ENCODE measurements at places on chromosomes 7 and 10.

DNA sequence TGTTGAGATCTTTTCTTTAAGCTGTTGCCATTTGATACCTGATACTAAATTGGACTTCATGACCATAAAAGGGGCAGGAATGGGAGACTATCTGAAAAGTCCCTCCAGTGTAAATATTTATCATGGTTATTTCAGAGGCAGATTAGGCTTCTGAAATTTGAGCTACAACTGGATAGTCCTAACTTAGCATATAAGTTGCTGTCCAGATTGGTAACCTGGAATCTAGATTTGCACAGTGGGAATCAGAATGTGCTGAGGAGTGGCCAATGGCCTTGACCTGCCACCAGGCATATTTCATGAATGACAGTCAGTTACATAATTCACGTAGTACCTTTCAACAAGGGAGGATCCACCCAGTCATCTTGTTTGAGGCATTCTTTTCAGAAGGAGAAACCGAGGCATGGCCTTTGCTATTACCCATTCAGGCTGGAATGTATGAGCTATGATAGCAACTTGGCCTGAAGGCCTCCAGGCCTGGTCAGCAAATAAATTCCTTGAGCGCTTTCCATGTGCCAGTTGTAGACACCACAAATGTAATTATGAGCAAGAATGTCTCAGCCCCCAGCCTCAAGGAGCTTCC, 80.0 kb downstream of the EEPD1 start:
- no peak for DNase-seq
- H3K27me3 ChIP-seq, result no peaks in the 10 kb centered on the region
- H3K4me1 ChIP-seq, result peaks cover 13% of the 10 kb centered on the region
- H3K4me3 ChIP-seq, result no peak overlapping the region

DNA sequence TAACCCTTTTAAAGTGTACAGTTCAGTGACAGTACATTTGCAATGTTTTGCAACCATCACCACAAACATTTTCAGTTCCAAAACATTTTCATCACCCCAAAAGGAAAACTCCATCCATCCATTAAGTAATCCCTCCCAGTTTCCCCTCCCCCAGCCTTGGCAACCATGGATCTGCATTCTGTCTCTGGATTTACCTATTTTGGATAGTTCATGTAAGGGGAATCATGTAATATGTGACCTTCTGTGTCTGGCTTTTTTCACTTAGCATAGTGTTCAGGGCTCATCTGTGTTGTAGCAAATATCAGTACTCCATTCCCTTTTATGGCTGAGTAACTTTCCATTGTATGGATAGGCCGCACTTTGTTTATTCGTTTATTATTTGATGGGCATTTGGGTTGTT, 13.0 kb downstream of the PALD1 start:
- H3K4me1 ChIP-seq, result no peaks in the 10 kb centered on the region
- H3K27me3 ChIP-seq, result no peaks in the 10 kb centered on the region

- no peaks in the 10 kb centered on the region for H3K4me1 ChIP-seq
- H3K27me3 ChIP-seq, result no peaks in the 10 kb centered on the region
- no peaks in the 10 kb centered on the region for H3K36me3 ChIP-seq
- H3K4me3 ChIP-seq, result no peak overlapping the region
- no peak overlapping the region for H3K27ac ChIP-seq
- DNase-seq, result no peak
Measured at GRCh38 chr10:12984165-12984747, 17.3 kb downstream of the CCDC3 start.

GRCh38 chr10:8913720-8914119, 859.2 kb downstream of the GATA3 start:
- peak overlapping the region; percentile 49 for H3K27ac ChIP-seq
- peaks cover 7% of the 10 kb centered on the region for H3K4me1 ChIP-seq
- H3K27me3 ChIP-seq, result no peaks in the 10 kb centered on the region
- H3K4me3 ChIP-seq, result no peak overlapping the region
- H3K36me3 ChIP-seq, result no peaks in the 10 kb centered on the region
- DNase-seq, result no peak

DNA sequence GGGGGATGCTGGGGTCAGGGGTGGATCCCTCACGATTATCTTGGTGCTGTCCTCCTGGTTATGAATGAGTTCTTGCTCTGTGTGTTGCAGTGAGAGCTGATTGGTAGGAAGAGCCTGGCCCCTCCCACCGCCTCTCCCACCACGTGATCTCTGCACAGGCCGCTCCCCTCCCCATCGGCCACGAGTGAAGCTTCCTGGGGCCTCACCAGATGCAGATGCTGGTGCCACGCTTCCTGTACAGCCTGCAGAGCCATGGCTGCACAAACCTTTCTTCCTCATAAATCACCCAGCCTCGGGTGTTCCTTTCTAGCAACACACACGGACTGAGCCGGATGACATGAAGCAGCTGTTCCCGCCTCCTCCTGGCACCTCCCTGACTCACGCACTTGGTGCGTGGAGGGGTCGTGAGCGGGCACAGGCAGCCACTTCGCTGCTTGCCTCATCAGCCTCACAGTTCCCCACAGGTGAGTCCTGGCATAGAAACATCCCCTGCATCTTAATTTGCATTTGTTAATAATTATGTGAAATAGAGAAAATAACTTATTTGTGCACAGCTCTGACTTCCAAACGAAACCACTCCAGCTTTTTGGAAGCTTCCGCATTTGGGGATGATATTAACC, 210.8 kb downstream of the ADARB2 start:
- no peaks in the 10 kb centered on the region for H3K27me3 ChIP-seq
- no peaks in the 10 kb centered on the region for H3K36me3 ChIP-seq
- DNase-seq, result no peak
- H3K27ac ChIP-seq, result no peak overlapping the region
- H3K4me3 ChIP-seq, result no peak overlapping the region

GRCh38 chr10:11272915-11273389, 255.3 kb downstream of the CELF2 start:
- H3K27ac ChIP-seq, result no peak overlapping the region
- H3K4me3 ChIP-seq, result no peak overlapping the region
- no peaks in the 10 kb centered on the region for H3K36me3 ChIP-seq
- DNase-seq, result no peak
- no peaks in the 10 kb centered on the region for H3K27me3 ChIP-seq
- no peaks in the 10 kb centered on the region for H3K4me1 ChIP-seq

DNA sequence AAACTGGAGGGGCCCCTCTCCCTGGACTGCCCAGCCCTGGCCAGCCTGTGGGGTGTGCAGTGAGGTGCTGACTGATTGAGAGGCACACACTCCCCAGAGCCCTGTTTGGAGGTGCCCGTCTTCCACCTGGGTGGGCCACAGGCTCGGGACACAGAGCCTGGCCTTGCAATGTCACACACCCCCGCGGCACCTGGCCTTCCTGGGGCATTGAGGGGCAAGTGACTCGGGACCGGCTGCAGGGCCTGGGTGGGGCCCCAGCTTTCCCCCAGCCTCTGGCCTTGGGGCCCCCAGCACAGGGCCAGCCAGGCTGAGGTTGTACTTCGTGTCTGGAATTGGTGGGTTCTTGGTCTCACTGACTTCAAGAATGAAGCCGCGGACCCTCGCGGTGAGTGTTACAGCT, 13.9 kb upstream of the NKX6-2 start:
- no peaks in the 10 kb centered on the region for H3K36me3 ChIP-seq
- H3K4me1 ChIP-seq, result no peaks in the 10 kb centered on the region
- H3K27ac ChIP-seq, result no peak overlapping the region
- H3K4me3 ChIP-seq, result no peak overlapping the region
- no peak for DNase-seq
- H3K27me3 ChIP-seq, result peaks cover 3% of the 10 kb centered on the region

DNA sequence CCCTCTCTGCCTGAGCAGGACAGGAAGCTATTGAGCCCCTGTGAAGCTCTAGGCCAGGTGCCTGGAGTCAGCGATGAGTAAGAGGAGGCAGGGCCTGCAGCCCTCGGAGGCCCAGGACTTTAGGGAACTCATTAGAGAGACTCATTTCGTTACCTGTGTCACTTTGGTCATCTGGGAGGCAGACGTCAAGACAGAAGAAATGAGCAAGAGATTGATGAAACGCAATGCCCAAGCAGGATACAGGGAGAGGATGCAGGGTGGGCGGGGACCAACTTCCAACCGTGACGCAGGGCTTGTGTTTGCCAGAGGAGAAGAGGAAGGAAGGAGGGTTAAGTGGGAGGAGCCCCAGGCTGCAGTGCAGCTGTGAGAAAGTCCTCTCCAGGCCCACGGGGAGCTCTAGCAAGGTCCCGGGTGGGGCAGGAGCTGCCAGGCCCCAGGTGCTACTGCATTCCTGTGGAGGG, 26.4 kb upstream of the GNA12 start:
- no peaks in the 10 kb centered on the region for H3K27me3 ChIP-seq
- DNase-seq, result peak; percentile 38
- H3K4me1 ChIP-seq, result no peaks in the 10 kb centered on the region
- no peak overlapping the region for H3K4me3 ChIP-seq
- H3K27ac ChIP-seq, result no peak overlapping the region
- H3K36me3 ChIP-seq, result no peaks in the 10 kb centered on the region

DNA sequence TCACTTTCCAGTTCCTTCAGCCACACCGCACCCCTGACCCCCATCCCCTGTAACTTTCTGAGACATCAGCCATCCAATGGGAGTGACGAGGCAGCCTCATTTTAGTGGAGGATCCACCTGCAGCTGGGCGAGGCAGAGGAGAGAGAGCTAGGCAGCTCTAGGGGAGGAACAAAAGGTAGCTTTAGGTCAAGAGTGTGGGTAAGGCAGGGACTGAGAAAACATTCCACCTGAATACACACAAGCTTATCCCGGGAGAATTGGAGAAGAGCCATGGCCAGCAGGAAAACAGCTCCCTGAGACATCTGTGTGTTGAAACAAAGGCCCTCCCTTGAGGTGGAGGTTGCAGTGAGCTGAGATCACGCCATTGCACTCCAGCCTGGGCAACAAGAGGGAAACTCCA, 6.7 kb upstream of the KLRG2 start:
- H3K27ac ChIP-seq, result no peak overlapping the region
- no peak overlapping the region for H3K4me3 ChIP-seq
- H3K4me1 ChIP-seq, result no peaks in the 10 kb centered on the region
- H3K36me3 ChIP-seq, result no peaks in the 10 kb centered on the region

- no peaks in the 10 kb centered on the region for H3K4me1 ChIP-seq
- H3K4me3 ChIP-seq, result no peak overlapping the region
- no peak overlapping the region for H3K27ac ChIP-seq
- H3K27me3 ChIP-seq, result no peaks in the 10 kb centered on the region
Measured at GRCh38 chr10:132685921-132686680, 99.8 kb downstream of the NKX6-2 start.

- no peaks in the 10 kb centered on the region for H3K27me3 ChIP-seq
- no peaks in the 10 kb centered on the region for H3K4me1 ChIP-seq
- no peaks in the 10 kb centered on the region for H3K36me3 ChIP-seq
- H3K27ac ChIP-seq, result no peak overlapping the region
- no peak overlapping the region for H3K4me3 ChIP-seq
Measured at GRCh38 chr10:10540398-10540797, 477.3 kb upstream of the CELF2 start.

- H3K36me3 ChIP-seq, result no peaks in the 10 kb centered on the region
- DNase-seq, result no peak
- H3K4me1 ChIP-seq, result no peaks in the 10 kb centered on the region
- H3K4me3 ChIP-seq, result no peak overlapping the region
- no peaks in the 10 kb centered on the region for H3K27me3 ChIP-seq
- no peak overlapping the region for H3K27ac ChIP-seq
Measured at GRCh38 chr10:110357252-110357780, 52.6 kb upstream of the SMNDC1 start.

DNA sequence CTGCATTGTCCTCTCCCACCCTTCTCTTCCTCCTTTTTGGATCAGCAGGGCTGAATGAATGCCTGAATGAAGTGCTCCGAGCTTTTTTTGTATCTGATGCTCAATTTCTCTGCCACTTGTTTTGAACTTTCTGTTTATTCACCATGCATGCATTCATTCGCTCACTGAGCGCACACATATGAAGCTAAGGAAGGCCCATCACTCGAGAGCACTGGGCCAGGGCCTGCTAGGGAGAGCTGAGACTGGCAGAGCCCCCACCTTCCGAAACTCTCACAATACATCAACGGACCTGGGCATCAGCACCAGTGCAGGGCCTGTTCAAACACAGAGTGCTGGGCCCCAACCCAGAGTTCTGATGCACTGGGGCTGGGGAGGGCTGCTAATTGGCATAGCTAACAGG, 45.7 kb downstream of the RPS24 start:
- H3K36me3 ChIP-seq, result no peaks in the 10 kb centered on the region
- DNase-seq, result no peak
- no peak overlapping the region for H3K4me3 ChIP-seq
- no peak overlapping the region for H3K27ac ChIP-seq
- no peaks in the 10 kb centered on the region for H3K27me3 ChIP-seq
- no peaks in the 10 kb centered on the region for H3K4me1 ChIP-seq

- H3K27ac ChIP-seq, result no peak overlapping the region
- H3K27me3 ChIP-seq, result no peaks in the 10 kb centered on the region
- H3K4me3 ChIP-seq, result no peak overlapping the region
- H3K36me3 ChIP-seq, result no peaks in the 10 kb centered on the region
- no peaks in the 10 kb centered on the region for H3K4me1 ChIP-seq
- no peak for DNase-seq
Measured at GRCh38 chr10:98098247-98098646, 36.2 kb upstream of the R3HCC1L start.

- H3K27ac ChIP-seq, result peak overlapping the region; percentile 90
- H3K27me3 ChIP-seq, result no peaks in the 10 kb centered on the region
- no peak for DNase-seq
- H3K36me3 ChIP-seq, result no peaks in the 10 kb centered on the region
Measured at GRCh38 chr10:74189999-74190421, 39.0 kb downstream of the ADK start.

- no peaks in the 10 kb centered on the region for H3K27me3 ChIP-seq
- DNase-seq, result no peak
- H3K27ac ChIP-seq, result no peak overlapping the region
- H3K36me3 ChIP-seq, result no peaks in the 10 kb centered on the region
Measured at GRCh38 chr10:61952028-61952674, 50.7 kb downstream of the ARID5B start.

DNA sequence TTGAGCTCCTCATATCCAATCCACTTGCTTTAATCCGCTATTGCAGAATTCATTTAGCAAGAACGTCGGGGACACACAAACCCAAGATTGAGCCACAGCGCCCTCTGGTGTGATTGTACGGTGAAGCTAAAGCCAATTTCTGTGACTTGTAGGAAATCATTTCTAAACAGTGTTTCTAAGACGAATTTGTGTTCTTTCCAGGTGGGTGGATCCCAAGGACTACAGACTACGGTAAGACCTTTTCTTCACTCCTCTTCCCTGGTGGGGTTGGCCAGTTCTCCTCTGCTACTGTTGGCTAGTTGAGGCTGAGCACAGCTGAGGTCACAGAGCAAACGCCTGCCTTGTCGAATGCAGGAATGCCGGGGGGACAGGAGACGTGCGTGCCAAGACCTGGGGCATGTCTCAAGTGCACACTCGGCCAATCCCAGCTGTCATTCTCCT, 5.2 kb downstream of the DMBT1 start:
- peak overlapping the region; percentile 41 for H3K4me3 ChIP-seq
- no peaks in the 10 kb centered on the region for H3K4me1 ChIP-seq
- H3K27ac ChIP-seq, result no peak overlapping the region

DNA sequence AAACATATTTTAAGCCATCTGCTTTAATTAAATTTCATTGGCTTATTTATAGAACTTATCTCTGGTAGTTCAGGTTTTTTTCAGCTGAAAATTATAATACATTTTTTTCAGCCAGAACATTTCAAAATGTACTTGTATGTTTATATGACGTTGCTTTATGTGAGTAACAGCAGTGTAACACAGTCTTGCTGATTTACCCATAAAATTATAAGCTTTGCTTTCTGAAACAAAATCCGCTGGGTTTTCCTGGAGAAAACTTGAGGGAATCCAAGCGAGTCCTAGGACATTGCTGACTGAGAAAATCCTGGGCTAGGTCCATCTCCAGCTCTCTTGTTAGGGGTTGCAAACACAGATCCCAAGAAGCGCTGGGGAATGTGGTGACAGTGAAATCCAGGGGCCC, 112.2 kb upstream of the GATA3 start:
- H3K27me3 ChIP-seq, result no peaks in the 10 kb centered on the region
- no peak for DNase-seq
- H3K4me3 ChIP-seq, result no peak overlapping the region

Measured in liver (tissue), 10 donors.